ENCODE measurements at places on chromosomes 6 and 20.

- DNase-seq: no peak
Observed at GRCh38 chr20:44742304-44743079, 3.2 kb upstream of the KCNK15 start.

DNA sequence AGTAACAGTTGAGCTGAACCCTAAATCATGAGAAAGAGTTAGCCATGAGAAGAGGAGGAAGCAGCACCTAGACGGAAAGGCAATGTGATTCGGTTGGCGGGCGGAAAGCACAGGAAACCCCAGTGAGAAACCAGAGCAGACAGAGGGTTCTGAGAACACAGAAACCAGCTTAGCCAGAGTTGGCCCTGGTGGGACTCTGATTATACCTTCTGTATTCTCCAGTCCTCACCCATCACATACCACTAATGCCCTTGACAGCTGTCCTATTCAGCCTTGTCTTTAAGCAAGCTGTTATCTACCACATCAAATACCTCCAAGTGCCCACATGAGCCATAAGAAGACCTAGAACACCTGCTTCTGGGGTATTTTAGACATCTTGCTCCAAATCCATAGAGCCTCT is 58.9 kb upstream of the LRRC1 start:
- DNase-seq: no peak

DNA sequence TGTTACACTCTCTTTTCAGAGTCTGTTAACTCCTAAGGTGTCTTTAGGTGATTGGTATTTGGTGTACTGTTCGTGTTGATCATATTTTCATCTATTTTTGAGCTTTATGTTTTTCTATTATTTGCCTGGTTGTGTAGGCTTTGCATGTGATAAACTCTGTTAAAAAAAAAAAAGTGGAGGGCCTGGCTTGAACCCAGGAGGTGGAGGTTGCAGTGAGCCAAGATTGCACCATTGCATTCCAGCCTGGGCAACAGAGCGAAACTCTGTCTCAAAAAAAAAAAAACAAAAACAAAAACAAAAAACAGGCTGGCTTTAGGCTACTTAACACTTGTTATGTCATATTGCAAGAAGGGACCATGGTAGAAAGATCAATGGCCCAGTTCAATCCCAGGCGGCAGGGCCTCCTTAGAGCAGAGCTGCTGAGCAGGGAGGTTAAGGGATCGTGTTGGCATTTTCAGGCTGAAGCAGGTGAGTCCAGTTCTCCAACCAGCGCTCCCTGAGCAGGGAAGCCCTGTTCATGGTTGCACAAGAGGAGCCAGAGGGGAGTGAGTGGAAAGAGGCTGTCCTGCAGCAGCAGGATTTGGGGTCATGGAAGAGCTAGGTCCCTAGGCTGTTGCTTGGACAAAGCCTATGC is 8.5 kb downstream of the PYGB start:
- DNase-seq: no peak

DNA sequence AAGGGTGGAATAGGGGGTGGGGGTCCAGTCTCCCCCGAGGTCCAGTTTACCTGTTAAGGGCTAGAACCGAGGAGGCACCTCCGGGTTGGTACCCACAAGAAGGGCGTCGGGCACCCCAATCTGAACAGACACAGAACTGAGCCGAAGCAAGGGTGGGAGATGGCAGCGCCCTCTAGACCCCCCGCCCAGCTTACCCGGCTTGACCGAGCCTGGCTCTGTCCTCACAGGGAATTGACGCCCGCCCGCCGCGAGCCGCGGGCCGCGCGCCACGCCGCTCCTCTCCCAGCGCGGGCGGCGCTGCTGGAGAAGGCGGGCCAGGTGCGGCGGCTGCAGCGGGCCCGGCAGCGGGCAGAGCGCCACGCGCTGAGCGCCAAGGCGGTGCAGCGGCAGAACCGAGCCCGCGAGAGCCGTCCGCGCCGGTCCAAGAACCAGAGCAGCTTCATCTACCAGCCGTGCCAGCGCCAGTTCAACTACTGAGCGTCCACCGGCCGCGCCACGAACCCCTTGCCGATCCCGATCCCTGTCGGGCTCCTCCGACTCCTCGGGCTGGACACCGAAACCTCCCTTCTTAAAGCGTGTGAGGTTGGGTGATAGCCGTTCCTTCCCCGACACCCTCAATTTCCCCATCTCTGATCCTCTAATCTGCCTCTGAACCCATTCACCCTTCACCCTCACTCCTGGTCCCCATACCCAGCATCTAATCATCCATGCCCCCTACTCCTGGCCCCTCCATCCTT is 5.9 kb downstream of the TP53INP2 start:
- DNase-seq: no peak

DNA sequence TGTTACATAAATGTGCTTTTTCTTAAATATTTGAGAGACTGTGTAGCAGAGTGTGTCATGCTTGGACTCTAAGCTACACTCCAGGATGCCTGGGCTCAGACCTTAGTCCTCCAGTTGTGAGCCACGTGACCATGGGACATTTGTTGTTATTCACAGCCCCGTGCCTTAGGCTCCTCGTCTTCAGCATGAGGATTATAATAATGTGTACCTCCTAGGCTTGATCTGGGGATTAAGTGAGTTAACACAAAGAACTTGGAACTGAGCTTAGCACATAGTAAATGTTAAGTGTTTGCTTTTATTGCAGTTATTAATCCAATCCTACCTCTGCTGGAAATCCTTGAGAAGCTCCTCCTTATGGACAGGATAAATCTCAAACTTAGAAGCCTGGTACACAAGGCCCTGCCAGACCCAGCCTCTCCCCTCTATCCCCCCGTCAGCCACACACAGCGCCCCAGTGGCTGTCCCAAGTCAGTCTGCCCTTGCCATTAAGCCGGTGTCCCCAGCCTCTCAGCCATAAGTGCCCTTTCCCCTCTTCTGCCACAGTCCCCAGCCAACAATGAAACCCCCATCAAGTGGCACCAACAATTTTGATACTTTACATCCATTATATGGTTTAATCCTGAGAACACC is 177.5 kb downstream of the TMEM242 start:
- DNase-seq: no peak

- peak; percentile 62 for DNase-seq
Observed at GRCh38 chr6:13273931-13274706, 54.2 kb downstream of the TBC1D7 start.

- no peak for DNase-seq
Observed at GRCh38 chr6:16651871-16652270, 109.4 kb downstream of the ATXN1 start.

- no peak for DNase-seq
Observed at GRCh38 chr6:34150766-34151165, 4.9 kb upstream of the GRM4 start.

- no peak for DNase-seq
Observed at GRCh38 chr20:23872065-23872464, 7.5 kb downstream of the CST5 start.

- DNase-seq: no peak
Observed at GRCh38 chr20:10059006-10059405, 24.2 kb downstream of the ANKEF1 start.

- no peak for DNase-seq
Observed at GRCh38 chr6:153720732-153721131, 318.3 kb upstream of the OPRM1 start.

GRCh38 chr6:31680226-31681134 is at the start of gene LY6G5C:
TSS of gene LY6G5C (minus strand) at chr6:31681067. CDS start at chr6:31680373, 694 bp downstream.
- DNase-seq: peak; percentile 79

- peak; percentile 66 for DNase-seq
Observed at GRCh38 chr6:148747471-148748165, 788 bp downstream of the UST start.

DNA sequence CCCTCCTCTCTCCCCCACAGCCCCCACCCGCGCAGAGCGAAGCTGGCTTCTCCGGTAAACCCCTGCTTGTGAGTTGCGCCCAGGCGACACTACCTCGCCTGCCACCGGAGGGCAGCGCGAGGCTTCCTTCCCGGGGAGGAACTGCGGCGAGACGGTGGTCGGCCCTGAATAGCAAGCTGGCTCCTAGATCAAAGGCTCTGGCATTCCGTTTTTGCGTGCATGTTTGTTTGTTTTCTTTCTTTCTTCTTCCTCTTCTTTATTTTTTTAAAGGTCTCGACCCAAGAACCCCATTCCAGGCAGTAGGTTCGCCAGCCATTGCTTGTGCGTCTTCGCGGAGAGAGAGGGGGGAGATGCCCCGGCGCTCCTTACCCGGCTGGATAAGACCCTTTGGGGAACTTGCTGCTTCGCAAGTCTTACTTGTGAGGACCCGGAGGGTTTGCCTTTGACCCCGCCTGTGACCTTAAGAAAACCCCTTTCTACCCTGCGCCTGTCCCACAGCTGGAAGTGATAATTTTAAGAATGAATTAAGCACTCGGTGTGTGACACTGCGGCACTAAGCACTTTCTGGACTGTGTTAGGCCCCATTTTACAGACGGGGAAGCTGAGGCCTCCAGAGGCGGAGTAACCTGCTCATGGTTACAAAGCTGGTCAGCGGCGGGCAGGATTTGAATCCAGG is 92.7 kb upstream of the SIRPA start:
- peak; percentile 69 for DNase-seq

DNA sequence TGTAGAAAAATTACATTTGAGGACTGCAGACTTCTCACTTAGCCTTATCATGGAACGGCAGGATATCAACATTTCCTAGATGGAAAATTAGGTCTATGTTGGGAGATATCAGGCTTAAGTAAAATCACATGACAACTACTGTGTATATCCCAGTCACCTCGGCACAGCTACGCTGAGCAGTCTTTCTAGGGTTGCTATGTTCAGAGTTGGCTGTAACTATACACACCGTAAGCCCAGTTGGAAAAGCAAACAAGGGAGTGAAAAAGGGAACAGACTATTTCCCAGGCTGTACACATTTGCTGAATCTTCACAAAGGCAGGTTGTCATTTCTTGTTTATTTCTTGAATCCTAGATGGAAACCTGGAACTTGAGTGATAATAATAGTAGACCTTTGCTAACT is 80.7 kb upstream of the PTPRK start:
- DNase-seq: no peak

GRCh38 chr6:11168091-11168635 is 56.6 kb upstream of the ERVFRD-1 start:
- no peak for DNase-seq

DNA sequence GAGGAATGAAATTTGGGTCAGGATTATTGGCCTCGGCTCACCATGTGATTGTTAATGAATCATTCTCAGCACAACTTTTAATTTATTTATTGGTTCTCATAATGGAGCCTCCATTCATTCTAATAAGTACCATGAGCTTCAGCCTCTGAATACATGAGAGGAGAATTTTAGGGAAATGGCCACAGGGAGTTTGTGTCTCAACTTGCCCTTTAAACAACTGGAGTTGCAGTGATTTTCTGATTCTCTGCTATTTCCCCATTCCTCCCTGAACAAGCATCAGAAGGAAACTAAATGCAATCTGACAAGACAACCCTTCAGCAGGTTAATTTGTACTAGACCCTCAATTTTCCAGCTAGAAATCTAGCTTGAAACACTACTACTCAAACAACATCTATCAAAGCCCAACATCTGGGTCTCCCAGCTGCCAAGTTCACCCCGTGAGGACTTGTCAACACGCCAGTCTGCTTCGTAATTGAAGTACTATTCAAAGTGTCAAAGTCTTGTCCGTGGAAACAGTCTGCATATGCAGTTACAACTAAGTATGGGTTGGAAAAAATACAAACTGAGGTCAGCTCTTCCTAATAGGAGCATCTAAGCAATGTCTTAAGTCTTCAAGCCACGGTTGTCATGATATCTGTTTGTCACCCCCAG is 235.4 kb downstream of the CDH4 start:
- DNase-seq: no peak

- no peak for DNase-seq
Observed at GRCh38 chr6:13522656-13523055, 35.3 kb upstream of the GFOD1 start.

- no peak for DNase-seq
Observed at GRCh38 chr6:18352842-18353241, 34.3 kb upstream of the RNF144B start.

DNA sequence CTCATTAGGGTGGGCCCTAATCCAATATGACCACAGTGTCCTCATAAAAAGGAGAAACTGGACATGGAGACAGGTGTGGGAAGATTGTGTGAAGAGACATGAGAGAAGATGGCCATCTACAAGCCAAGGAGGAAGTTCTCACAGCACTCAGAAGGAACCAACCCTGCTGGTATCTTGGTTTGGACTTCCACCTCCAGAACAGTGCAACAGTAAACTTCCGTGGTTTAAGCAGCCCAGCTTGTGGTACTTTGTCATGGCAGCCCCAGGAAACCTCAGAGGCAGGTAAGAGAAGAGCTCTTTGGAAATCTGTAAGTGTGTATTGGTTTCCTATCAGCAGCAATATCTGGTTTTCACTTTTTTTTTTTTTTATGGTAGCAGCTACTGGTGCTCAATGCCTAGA is 16.5 kb upstream of the CNKSR3 start:
- DNase-seq: no peak

- no peak for DNase-seq
Observed at GRCh38 chr6:104686550-104687175, 173.1 kb downstream of the HACE1 start.

DNA sequence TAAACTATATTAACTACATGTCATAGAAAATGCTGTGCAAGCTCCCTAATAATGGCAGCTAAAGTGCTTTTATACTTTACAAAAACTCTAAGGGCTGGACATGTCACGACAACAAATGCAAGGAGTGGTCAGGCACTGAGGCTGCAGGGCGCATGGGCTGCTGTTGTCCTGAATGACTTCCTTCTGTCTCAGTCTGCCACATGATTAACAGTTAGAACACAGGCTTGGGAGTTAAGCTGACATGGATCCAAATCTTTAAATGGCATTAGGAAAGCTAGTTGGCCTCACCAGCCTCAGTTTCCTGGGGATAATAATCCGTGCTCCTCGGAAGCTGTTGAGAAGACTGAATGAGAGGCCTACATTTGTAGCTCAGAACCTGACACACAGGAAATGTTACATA is 57.4 kb downstream of the PREP start:
- DNase-seq: no peak

- DNase-seq: no peak
Observed at GRCh38 chr6:112695001-112695400, 347.9 kb downstream of the RFPL4B start.

- no peak for DNase-seq
Observed at GRCh38 chr6:154504102-154504501, 6.4 kb downstream of the CNKSR3 start.

DNA sequence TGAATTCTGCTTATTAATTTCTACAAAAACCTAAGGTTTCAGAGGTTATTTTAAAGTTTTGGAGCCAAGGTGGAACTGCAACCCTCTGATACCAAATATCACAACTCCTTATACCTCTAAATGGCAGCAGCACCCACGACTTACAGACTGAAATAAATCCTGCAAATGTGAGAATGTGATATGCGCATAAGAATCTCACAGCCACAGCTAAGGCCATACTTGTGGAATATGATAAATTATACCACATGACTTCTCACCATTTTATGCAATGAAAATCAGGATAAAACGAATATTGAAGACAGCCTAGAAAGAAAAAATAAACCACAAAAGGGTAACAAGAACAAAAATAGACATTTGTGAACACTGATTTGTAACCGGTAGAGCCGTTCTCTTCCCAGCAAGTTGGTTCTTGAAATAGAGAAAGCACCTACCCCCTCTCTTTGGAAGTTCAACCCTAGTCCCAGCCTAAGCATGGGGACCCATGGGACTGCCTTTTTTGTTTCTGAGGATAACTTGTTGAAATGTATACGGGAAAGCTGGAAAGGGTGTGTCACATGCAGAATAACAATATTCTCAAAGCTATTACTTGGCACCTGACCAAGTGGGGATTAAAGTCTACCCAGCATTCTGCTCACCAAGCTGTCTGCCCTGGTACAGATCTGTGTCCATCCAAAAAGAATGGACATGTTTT is 47.1 kb upstream of the MCM9 start:
- DNase-seq: no peak

Measured in CD4-positive, alpha-beta T cell treated with Interleukin-4 for 1 hour (primary cell).